ENCODE measurements at places on chromosomes 2 and 18. TPM values are rescaled to one million over a fixed set of nuclear protein-coding genes. Genes with fewer than 3 reads are reported as not detected.
A peak's percentile ranks its signal among the peaks of the same experiment; 100 is the strongest.

DNA sequence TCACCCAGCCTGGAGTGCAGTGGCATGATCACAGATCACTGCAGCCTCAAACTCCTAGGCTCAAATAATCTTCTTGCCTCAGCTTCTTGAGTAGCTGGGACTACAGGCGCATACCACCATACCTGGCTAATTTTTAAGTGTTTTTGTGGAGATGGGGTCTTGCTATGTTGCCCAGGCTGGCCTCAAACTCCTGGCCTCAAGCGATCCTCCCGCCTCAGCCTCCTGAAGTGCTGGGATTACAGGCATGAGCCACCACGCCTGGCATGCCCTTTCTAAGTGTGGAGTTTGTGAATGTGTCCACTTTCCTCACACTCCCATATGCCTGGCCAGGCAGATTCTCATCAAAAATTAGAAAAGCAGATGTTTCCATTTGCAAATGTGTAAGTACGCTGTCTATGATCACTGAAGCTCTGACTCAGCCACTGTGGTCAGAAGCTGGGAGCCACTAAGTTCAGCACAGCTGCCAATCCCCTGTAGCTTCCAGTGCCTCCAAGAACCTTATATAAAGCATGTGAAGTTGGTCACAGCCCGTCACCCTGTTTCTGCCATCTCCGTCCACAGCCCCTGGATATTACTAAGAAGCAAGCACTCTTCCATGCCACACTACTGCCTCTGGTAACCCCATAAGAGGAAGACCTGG is 155.4 kb downstream of the FAM210A start:
- peaks cover 59% of the 10 kb centered on the region for H3K4me1 ChIP-seq
- H3K4me3 ChIP-seq: no peak overlapping the region
- H3K27ac ChIP-seq: peak overlapping the region; percentile 73
- no peak for DNase-seq

DNA sequence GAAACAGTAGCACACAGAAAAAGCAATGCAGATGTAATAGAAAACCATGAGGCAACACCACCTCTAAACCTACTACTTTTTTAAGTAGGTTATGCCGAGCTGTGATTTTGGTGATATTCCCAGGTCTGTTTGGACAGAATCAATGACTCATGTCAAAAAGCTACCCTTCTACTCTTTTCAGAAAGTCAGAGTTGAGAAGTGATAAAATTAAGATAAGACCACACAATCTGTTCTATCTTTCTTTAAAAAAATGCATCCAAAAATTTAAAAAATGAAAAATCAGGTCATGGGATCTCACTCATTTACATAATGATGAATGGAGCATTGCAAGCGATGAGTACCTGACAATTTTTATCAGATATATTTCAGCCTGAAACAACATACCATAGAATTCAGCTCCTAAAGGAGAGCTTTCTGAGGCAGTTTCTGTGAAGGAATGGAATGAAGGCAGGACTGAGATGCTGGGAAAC is 826.3 kb downstream of the BCL11A start:
- H3K36me3 ChIP-seq: no peaks in the 10 kb centered on the region
- no peaks in the 10 kb centered on the region for H3K27me3 ChIP-seq
- no peaks in the 10 kb centered on the region for H3K4me1 ChIP-seq
- H3K4me3 ChIP-seq: no peak overlapping the region

- H3K27me3 ChIP-seq: no peaks in the 10 kb centered on the region
- peaks cover 30% of the 10 kb centered on the region for H3K4me1 ChIP-seq
- peaks cover 8% of the 10 kb centered on the region for H3K36me3 ChIP-seq
- H3K27ac ChIP-seq: peak overlapping the region; percentile 89
Measured at GRCh38 chr2:102736110-102736409, 25.8 kb upstream of the TMEM182 start.

Gene DYNAP
- total RNA-seq: not detected

DNA sequence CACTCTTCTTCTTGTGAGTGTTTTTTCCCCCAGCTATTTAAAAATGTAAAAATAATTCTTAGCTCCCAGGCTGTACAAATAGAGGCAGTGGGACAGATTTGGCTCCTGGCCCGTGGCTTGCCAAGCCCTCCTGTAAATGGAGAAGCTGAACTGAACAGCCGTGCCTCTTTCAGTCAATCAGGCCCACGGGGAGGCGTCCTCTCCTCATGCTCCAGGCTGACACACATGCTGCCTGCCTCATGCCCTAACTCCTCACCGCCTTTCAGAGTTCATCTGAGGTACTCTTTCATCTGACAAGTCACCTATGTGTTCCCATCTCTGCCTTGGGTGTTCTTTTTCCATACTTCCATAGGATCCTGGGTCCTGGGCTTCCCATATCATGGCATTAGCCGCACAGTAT is 58.9 kb downstream of the BMP10 start:
- no peak overlapping the region for H3K4me3 ChIP-seq
- H3K4me1 ChIP-seq: peaks cover 20% of the 10 kb centered on the region
- H3K36me3 ChIP-seq: peaks cover 81% of the 10 kb centered on the region
- H3K27ac ChIP-seq: no peak overlapping the region

DNA sequence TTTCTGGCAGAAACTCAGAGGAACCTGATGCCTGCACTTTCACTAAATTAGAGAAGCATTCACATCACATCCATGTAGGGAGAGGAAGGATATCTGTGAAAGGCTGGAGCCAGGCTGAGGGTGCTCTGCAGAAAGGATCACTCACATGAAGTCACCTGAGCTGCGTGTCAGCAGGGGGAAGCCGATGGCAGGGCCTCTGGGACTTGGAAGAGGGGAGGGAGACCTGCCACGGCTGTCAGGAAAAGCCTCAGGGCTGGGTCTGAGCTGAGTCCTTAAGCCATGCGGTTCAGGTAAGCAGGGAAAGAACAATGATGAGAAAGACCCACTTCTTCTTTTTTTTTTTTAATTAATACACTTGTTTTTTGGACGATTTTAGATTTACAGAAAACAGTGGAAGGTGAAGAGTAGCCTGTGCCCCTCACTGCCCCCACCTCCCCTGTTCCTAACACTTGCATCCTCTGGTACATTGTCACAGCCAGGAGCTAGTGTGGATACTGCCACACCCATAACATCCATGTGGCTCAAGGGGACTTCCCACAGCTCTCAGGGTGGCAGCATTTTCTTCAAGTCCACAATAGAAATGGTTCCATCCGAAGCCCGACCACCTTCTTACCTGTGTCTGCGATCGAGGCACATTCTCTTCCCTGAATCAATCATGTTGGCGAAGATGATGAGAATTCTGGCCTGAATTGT is 156.5 kb upstream of the TPO start:
- H3K36me3 ChIP-seq: no peaks in the 10 kb centered on the region
- no peaks in the 10 kb centered on the region for H3K4me1 ChIP-seq
- H3K27me3 ChIP-seq: peaks cover 2% of the 10 kb centered on the region
- no peak overlapping the region for H3K27ac ChIP-seq
- DNase-seq: no peak
- no peak overlapping the region for H3K4me3 ChIP-seq

Gene CSRNP3
- not detected for total RNA-seq

GRCh38 chr18:63224630-63225029 is 94.9 kb downstream of the BCL2 start:
- peak overlapping the region; percentile 55 for H3K27ac ChIP-seq
- peaks cover 85% of the 10 kb centered on the region for H3K36me3 ChIP-seq
- H3K4me1 ChIP-seq: peaks cover 58% of the 10 kb centered on the region
- no peaks in the 10 kb centered on the region for H3K27me3 ChIP-seq
- peak overlapping the region; percentile 3 for H3K4me3 ChIP-seq
- DNase-seq: no peak

GRCh38 chr2:21118302-21118920 is 5.4 kb upstream of the TDRD15 start:
- H3K4me3 ChIP-seq: no peak overlapping the region
- no peak overlapping the region for H3K27ac ChIP-seq
- no peaks in the 10 kb centered on the region for H3K36me3 ChIP-seq
- no peak for DNase-seq
- no peaks in the 10 kb centered on the region for H3K27me3 ChIP-seq

GRCh38 chr2:241965931-241966412 is 96.4 kb downstream of the RTP5 start:
- no peaks in the 10 kb centered on the region for H3K36me3 ChIP-seq
- no peaks in the 10 kb centered on the region for H3K27me3 ChIP-seq
- peak; percentile 24 for DNase-seq
- peak overlapping the region; percentile 84 for H3K27ac ChIP-seq

GRCh38 chr2:231910771-231911170 is 15.4 kb downstream of the NPPC start:
- H3K4me3 ChIP-seq: no peak overlapping the region
- peaks cover 13% of the 10 kb centered on the region for H3K4me1 ChIP-seq
- H3K36me3 ChIP-seq: no peaks in the 10 kb centered on the region
- no peak overlapping the region for H3K27ac ChIP-seq
- H3K27me3 ChIP-seq: peaks cover 3% of the 10 kb centered on the region

GRCh38 chr2:144227427-144228105 is 292.4 kb downstream of the ZEB2 start:
- no peak for DNase-seq
- H3K4me1 ChIP-seq: peaks cover 42% of the 10 kb centered on the region
- no peak overlapping the region for H3K27ac ChIP-seq
- H3K36me3 ChIP-seq: peaks cover 41% of the 10 kb centered on the region

GRCh38 chr2:70094978-70095719 is 7.9 kb downstream of the PCBP1 start:
- DNase-seq: peak; percentile 46
- no peaks in the 10 kb centered on the region for H3K27me3 ChIP-seq
- H3K27ac ChIP-seq: peak overlapping the region; percentile 98
- peaks cover 42% of the 10 kb centered on the region for H3K4me1 ChIP-seq
- H3K36me3 ChIP-seq: peaks cover 22% of the 10 kb centered on the region
- peak overlapping the region; percentile 85 for H3K4me3 ChIP-seq

DNA sequence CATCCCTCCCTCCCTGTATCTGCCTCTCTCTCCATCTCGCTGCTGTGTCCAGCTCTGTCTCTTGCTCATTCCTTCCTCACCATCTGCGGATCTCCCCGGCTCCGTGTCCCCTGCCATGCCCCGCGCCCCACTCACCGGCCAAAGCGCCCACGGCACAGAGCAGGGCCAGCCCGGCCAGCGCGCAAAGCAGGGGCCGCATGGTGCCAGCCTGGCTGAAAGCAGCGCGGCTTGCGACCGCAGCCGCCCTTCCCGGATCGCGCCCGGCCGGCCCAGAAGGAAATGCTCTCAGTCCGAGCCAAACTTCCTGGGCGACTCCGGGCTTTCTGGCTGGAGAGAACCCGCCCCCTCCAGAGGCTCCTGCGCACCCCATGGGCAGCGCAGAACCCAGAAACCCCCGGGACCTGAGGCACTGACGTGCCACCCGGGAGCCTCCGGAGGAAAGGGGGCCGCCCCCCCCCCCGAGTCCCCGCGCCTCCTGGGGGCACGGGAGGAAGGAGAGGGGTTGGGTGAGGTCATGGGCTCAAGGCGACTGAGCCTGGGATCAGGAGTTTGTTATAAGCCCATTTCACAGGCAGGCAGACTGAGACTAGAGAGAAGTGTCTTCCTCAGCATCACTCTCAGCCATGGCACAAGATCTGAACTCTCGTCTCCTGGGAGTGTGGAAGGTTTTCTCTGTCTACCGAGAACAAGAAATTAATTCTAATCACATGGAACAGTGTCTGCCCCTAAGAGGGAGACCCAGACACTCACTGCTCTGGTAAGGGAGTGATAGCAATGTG is 45.2 kb upstream of the RAB6C start:
- H3K4me1 ChIP-seq: no peaks in the 10 kb centered on the region
- peaks cover 30% of the 10 kb centered on the region for H3K27me3 ChIP-seq
- H3K4me3 ChIP-seq: no peak overlapping the region
- H3K27ac ChIP-seq: no peak overlapping the region
- H3K36me3 ChIP-seq: no peaks in the 10 kb centered on the region

- no peak overlapping the region for H3K4me3 ChIP-seq
- H3K27ac ChIP-seq: no peak overlapping the region
- DNase-seq: no peak
Measured at GRCh38 chr18:76572518-76573247, 77.6 kb upstream of the ZNF516 start.

Gene CYBRD1
- total RNA-seq: 5.7 TPM

DNA sequence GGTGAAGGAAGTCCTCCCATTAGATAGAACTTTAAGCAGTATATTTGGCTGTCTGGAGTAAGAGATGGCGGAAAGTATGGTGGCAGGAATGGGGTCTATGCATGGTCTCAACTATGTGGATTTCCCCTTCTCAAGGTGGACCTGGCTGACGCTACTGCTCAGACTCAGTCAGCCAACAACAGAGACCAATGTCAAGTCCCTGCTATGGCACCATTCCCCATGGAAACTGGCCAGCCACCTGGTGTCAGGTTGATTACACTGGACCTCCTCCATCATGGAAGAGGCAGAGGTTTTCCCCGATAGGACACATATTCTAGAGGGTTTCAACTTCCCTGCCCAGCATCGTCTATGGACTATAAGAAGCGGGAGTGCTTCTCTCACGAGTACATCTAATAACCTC is 8.6 kb upstream of the FAHD2A start:
- no peak overlapping the region for H3K27ac ChIP-seq
- H3K4me3 ChIP-seq: no peak overlapping the region
- no peak for DNase-seq
- no peaks in the 10 kb centered on the region for H3K27me3 ChIP-seq

DNA sequence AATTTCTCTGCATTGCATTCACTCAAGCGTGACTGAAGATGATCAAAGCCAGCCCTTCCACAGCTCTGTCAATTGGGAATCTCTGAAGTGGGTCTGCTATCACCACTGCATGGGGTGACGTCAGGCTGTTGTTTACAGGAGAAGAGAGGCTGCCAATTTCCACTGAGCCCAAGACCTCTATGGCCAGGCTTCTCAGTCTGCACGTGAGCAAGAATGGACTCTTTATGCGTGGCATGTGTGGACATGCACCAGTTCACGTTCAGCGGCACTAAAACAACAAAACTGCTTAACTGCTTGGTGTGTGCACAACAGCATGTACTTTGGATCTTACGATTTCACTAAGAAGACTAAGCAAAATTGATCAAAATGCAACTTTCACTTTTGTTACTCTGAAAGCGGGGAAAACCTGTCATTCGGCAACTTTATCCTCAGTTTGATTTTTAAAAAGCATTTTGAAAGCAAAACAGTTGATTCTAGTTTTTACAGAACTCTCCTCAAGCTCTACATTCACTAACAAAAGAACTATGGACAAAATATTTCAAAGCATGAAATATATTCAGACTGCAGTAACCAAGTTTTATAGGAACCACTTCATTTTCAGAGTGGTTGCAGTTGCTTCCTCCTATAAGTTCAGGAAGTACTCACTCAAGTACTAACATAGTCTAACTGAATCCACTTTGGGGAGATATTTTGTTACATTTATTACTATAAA is 77.0 kb upstream of the SERTAD2 start:
- DNase-seq: peak; percentile 31
- peaks cover 49% of the 10 kb centered on the region for H3K36me3 ChIP-seq
- H3K27ac ChIP-seq: peak overlapping the region; percentile 94
- H3K4me3 ChIP-seq: peak overlapping the region; percentile 76
- no peaks in the 10 kb centered on the region for H3K27me3 ChIP-seq

Data from activated T-helper 2 cell treated with anti-CD3 and anti-CD28 coated beads, Interferon-gamma antibody, Interleukin-2, Interleukin-4, amounts not matched to agents 10 μg/mL and 5 μg/mL and 100 μg/mL, durations not matched to agents 14 hours and 24 hours and 36 hours (primary cell).